HuH-7.5 (cell line): ENCODE measurements at places on chromosomes 4 and X.

DNA sequence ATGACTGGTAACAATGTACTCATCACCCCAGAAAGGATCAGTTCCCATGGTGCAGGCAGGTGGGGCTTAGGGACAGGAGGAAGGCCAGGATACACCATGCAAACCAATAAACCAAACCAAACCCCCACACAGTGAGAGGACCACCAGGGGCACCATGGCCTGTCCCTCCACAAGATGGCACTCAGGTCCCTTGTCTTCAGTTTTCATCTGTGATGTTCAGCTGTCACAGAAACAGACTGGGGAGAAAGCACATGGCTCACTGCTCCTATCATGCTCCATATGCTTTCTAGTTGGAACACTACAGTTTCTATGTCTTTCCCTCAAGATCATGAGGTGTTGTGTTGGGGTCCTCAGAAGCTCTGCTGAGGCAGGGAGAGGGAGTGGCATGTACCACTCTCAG, 10.1 kb downstream of the HS3ST1 start:
- no peak for DNase-seq

GRCh38 chr4:107389965-107390364, 330.1 kb downstream of the PAPSS1 start:
- DNase-seq: no peak

DNA sequence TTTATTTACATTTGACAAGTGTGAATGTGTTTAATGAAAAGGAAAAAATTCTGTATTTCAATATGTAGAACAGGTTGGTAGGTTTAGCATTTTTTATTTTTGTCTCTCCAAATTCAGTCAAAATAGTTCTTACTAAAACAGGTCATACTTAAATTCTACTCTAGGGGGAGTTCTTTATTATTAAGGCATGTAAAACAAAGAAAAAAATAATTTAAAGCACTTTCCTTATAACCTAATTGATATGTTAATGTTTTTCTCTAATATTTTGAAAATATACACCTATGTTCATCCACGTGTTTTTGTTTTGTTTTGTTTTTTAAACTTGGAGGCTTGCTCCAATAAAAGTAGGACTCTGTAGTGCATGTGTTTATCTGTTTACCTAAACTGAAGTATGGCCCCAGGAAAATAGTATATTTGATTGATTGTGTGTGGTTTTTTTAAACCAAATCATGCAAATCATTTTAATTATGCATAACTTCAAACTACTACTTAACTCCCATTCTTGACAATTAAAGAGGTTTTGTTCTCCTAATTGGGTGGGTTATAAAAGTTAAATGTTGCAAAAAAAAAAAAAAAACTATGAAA, 562.7 kb downstream of the RPA4 start:
- DNase-seq: no peak

GRCh38 chr4:97142410-97142809, 1000.9 kb downstream of the STPG2 start:
- DNase-seq: no peak

- no peak for DNase-seq
Observed at GRCh38 chrX:72216973-72217372, 21.9 kb downstream of the ERCC6L start.

GRCh38 chr4:140697709-140698560, 58.2 kb downstream of the TBC1D9 start:
- no peak for DNase-seq

DNA sequence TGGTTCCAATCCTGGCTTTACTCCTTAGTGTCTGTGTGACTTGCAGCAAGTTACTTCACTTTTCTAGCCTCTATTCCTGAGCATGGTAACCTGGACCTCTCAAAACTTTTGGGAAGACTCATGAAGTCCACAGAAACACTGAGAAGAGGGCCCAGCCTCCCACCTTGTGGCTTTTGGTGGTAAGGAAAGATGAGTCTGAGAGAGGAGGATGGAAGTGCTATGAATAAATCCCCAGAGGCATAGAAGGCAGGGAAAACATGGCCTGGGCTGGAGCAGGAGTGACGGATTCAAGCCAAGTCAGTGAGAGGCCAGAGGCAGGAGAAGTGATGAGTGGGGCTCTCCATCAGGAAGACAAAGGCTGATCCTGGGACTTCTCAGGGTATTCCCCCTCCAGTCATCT, 10.9 kb upstream of the MAGEA4 start:
- DNase-seq: no peak

DNA sequence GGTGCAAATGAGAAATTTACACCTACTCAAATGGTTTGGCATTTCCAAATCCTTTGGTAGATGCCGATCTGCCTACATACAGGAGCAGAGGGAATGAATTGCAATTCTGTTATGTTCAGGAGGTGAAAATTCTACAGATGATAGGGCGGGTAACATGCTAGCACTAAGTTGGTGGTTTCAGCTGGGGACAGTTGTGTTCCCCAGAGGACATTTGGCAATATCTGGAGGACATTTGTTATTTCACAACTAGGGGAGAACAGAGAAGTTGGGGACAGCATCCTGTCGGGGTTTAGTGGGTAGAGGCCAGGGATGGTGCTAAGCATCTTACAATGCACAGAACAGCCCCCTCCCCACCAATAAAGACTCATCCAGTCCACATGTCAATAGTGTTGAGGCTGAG, 96.5 kb upstream of the PUDP start:
- no peak for DNase-seq

DNA sequence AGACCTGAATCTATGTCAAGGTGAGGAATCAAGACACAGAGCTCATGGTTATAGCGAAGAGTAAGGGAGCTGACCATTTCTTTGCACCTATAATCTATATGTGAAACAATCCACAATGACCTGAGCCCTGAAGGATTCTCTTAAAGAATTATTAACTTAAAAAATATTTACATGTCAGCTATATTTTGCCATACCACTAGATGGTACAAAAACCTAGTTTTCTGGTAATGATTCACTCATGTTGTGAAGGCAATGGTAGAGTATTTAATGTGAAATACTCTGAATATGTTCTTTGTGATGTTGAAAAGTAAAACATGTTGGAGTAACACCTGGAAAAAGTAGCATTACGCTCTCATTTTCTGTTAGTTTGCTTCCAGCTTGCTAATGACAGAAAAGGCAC, 40.0 kb downstream of the VGLL1 start:
- DNase-seq: no peak

DNA sequence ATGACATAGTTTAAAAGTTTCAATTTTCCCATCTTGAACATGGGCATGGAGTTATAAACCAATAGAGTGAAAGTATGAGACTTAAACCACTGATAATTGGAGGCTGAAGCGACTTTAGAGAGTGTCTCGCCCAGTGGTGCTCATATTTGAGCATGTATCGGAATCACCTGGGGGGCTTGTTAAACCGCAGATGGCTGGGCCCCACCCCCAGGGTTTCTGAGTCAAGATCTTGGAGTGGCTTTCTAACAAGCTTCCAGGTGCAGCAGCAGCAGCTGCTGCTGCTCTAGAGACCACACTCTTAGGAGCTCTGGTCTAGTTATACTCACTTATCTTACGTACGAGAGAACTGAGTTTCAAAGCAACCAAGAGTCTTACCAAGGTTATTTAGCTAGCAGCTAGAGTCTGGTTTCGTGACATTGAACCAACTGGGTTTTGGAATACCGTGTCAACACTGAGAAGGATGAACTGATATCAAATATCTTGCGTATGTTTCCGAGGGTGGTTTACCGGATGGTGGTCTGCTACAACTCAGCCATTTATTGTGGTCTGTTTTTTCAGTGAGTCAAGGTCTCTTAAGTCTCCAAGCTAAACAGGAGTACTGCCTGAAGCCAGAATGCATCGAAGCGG, 5.9 kb downstream of the PHEX start:
- no peak for DNase-seq

GRCh38 chrX:143635915-143636314, at the start of gene SLITRK4:
Gene SLITRK4, minus strand, starts transcription at chrX:143636101. Its CDS starts 4,993 bp downstream, at chrX:143631108.
- no peak for DNase-seq

DNA sequence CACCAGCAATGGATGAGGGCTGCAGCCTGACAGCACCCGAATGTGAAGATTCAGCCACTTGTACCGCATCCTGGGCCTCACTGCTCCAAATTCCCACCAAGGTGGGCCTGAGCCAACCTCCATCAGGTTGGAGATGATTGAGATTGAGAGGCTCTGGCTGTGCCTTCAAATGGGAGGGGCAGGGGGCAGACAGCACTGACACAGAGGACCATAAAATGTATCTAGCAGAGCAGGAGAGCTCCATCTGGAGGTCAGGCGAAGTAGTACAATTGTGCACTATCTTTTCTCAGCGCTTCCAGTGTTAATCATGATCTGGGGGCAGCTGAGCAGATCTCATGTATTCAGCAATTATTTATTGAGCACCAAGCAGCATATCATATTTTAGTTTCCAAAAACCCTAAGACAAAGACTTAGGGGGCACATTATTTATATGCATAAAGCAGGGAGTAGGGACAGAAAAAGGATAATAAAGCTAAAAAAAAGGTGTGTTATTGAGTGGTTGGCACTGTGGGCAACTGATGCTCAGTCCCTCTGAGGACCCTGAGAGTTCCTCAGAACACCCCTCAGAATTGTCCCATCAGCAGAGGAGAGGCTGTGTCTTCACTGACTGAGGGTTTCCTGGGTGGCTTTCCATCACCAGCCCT, 31.6 kb upstream of the C1QTNF7 start:
- peak; percentile 51 for DNase-seq
